Activated naive CD8-positive, alpha-beta T cell treated with anti-CD3 and anti-CD28 coated beads, Interleukin-2, amount 50 U/mL, for 24 hours (primary cell): ENCODE measurements at places on chromosomes 7 and 10.

- no peak for DNase-seq
These were observed 18.2 kb downstream of the PRF1 start for GRCh38 chr10:70584366-70584765.

GRCh38 chr7:53984776-53985175 lies 557.4 kb upstream of the VSTM2A start:
- no peak for DNase-seq

DNA sequence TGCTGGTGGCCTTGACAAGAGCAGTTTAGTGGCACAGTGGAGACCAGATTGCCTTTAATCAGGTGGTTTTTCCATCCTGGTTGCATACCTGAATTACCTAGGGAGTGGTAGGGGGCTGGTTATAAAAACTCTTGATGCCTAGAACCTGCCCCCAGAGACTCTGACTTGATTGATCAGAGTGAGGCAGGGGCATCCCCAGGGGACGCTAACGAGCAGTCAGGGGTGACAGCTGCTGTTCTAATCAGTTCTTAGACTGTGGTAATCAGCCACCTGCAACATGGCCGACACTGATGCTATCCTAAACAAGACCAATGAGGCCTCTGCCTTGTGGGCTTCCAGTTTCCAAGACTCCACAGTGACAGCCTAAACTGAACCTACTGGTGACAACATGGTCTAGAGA lies 2.0 kb upstream of the OPALIN start:
- no peak for DNase-seq

GRCh38 chr10:22705527-22705926 lies 8.9 kb downstream of the PIP4K2A start:
- DNase-seq, result no peak

GRCh38 chr7:37062560-37062859 lies 338.2 kb upstream of the AOAH start:
- no peak for DNase-seq

DNA sequence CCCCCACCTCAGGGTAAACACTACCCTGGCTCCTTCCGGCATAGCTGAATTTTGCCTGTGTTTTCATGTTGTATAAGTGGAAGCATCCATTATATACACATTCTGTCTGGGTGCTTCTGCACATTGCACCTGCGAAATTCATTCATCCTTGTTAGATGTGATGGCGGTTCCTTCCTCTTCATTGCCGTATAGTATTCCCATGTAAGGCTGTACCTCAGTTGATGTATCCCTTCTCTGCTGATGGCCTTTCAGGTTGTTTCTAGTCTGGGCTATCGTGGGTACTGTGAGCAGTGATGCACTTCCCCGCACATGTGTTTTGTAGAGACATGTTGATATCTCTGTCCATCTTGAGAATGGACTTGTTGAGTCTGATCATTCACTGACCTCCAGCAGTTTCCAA lies 28.9 kb downstream of the ELFN1 start:
- no peak for DNase-seq

DNA sequence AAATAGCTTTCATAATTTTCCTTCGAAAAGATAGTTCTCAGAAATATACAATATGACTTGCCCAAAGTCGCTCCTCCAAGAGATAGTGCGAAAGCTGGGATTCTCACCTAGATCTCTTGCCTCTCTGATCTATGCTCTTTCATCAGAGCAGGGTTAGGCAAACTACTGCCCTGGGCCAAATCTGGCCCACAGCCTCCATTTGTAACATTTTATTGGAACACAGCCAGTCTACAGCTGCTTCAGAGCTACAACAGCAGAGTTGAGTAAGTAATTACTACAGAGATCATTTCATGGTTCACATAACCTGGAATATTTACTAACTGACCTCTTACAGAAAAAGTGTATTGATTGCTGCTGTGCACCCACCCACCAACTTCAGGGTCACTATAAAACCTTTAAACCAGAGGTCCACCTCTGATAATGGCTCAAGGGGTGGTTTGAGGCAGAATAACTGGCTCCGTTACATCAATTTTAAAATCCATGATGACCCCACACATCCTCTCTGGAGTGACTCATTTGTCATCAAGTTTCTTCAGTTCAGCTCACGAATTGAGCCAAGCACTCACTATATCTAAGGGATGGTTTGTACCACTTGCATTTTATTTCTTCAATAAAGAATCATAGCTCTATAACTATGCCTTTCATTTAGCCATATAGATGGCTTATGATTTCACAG lies 1019.0 kb downstream of the XPNPEP1 start:
- DNase-seq, result no peak

DNA sequence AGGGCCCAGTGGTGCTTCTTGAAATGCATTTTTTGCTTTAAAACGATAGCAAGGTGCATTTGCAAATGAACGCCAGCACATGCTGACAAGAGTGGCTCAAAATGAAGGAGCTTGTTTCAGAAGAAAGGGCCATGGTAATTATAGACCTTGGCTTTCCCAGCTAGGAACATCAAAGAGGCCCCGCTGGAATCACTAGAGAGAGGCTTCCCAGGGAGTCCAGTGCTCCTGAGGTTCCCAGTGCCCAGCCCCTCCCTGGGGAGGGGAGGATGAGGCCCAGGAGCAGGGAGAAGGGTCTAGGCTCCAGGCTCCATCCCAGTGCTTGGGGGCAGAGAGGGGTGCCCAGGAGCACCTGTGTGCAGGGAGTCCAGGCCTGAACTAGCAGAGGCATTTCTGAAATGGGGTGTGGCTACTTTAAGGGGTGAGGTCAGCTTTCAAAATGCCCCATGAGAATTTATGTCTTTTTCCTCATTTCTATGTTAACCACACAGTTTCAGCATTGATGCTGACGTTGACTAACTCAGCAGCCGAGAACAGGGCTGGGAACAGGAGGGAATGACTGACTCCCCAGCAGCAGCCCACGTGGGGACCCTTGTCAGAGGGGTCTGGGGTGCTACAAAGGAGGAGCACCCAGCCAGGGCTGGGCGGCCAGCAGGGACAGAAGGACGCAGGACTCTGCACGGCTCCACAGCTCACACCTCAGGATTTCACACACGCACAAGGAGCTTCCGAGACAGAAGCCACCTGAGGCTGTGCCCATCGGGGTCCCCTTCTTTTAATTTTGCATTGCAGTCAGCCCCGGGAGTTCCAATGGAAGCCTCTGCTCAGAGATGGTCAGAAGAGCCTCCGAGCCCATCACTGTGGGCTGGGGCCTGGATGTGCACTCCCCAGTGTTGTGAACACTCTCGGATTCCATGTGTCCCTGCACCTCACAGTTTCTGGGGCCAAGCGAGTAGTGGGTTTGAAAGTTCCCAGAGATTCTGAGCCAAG lies 570.2 kb downstream of the PTPRN2 start:
- DNase-seq, result no peak

GRCh38 chr7:130986261-130986690 lies 252.3 kb upstream of the KLF14 start:
- DNase-seq, result no peak

- DNase-seq, result no peak
These were observed 751.8 kb downstream of the KCNMA1 start for GRCh38 chr10:76885816-76886215.

GRCh38 chr10:52558090-52558489 lies 214.5 kb downstream of the MBL2 start:
- DNase-seq, result no peak

- DNase-seq, result no peak
These were observed 1.2 kb upstream of the DNAJC9 start for GRCh38 chr10:73248259-73248724.
